ENCODE measurements at places on chromosomes 13 and 19.

DNA sequence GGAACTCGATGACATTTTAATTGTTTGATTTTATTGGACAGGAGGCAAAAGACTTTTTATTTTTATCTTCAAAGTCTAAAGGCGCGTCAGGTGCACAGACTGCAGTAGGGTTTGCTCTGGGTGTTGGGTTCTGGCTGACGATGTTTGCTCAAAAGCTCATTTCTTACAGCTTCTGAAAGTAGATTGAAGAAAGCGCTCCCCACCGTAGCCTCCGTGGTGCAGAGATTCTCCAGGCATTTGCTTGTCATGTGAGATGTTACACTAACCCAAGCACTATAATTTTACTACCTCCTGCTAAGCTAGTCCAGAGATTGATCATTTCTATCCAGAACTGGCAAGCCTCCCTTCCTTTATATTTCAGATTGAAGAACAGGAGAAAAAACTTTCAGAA is 14.5 kb upstream of the ATP11A start:
- no peak for DNase-seq

DNA sequence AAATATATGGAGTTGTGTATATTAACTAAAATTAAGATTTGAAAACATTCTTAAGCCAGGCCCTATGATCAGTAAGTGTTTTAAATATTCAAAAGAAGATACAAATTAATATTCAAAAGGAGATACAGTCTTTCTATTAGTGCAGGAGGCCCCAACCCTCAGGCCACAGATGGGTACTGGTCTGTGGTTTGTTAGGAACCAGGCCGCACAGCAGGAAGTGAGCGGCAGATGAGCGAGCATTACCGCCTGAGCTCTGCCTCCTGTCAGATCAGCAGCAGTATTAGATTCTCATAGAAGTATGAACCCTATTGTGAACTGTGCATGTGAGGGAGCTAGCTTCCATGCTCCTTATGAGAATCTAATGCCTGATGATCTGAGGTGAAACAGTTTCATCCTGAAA is 232.9 kb downstream of the FOXO1 start:
- no peak for DNase-seq

- no peak for DNase-seq
These were observed 14.0 kb upstream of the KPTN start for GRCh38 chr19:47497821-47498520.

DNA sequence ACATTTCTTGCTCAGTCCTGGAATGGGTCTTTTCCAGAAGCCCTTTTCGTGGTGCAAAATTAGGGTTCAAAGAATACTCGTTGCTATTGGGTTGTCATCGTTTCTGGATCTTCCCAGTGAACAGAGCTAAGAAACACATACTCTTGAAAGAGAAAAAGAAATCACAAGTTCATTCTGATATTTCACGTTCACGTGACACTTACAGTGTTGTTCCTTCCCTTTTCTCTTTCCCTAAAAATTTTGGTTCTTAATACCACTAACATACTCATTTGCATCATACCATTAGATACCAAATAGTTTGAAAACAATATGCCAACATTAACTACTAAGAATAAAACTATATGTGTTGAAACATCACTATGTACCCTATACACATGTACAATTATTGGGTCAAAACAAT is 13.4 kb upstream of the GTF2F1 start:
- no peak for DNase-seq

GRCh38 chr13:46866150-46866549 is 30.7 kb downstream of the HTR2A start:
- DNase-seq: peak; percentile 30

- peak; percentile 18 for DNase-seq
These were observed 1.4 kb downstream of the GRIN3B start for GRCh38 chr19:1001538-1002166.

DNA sequence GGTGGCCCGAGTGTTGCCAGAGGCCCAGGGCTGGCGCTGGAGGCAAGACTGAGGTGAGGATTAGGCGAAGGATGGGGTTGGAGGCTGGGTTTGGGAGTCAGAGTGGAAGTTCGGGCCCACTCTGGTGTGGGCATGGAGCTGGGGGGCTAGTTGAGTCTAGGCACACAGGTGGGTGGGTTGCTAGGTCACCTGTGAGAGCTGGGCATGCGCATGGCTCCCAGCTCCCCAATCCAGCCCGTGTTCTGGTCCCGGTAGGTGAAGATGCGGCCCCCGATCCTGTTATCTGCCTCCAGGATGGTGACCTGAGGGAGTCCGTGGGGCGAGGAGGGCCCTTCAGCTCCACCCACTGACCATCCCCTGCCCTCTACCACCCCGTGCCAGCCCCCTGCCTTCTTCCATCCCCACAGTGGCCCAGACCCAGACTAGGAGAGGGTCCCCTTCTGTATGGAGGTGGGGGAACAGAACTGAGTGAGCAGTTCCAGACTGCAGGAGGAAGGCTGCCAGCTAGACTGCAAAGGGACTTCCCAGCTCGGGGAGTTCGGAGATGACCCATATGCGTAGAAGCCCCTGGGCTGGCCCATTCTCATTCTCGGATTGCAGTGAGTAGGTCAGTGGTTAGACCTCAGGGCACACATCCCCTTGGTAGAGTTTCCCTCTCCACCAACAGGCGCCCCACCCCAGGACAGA is 1.7 kb downstream of the IL4I1 start:
- DNase-seq: no peak

Measured in NCI-H1436 (cell line).